Activated CD4-positive, CD25-positive, alpha-beta regulatory T cell treated with anti-CD3 and anti-CD28 coated beads, Interleukin-2, amount 50 U/mL, for 72 hours (primary cell): ENCODE measurements at places on chromosomes 3 and 15.

DNA sequence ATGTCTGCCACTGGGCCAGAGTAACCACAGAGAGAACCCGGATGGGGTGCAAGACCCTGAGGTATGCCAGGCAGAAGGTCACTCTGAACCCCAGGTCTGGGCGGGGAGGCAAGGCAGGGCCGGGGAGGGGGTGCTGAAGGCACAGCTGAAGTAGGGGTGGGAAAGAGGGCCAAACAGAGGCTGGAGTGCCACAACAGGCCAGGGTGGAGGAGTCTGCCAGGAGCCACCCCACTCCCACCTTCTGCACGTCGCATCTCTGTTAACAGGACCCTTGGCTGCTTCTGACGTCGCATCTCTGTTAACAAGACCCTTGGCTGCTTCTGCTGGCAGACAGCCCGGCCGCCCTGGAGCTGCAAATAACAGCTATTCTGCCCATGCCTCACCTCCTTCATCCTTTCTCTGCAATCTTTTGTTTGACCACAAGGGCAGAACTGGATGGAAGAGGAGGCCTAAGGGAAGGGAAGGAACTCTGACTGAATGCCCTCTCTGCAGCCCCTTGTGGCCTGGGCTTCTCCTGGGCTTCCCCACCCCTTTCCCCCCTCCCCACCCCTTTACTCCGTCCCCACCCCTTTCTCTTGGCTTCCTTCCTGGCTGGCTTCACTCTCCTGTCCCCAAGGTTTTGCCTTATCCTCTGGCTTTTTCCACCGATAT lies 20.6 kb upstream of the FBLN2 start:
- DNase-seq = no peak

- no peak for DNase-seq
These were observed 28.6 kb upstream of the SH3BP5 start for GRCh38 chr3:15360788-15361493.

DNA sequence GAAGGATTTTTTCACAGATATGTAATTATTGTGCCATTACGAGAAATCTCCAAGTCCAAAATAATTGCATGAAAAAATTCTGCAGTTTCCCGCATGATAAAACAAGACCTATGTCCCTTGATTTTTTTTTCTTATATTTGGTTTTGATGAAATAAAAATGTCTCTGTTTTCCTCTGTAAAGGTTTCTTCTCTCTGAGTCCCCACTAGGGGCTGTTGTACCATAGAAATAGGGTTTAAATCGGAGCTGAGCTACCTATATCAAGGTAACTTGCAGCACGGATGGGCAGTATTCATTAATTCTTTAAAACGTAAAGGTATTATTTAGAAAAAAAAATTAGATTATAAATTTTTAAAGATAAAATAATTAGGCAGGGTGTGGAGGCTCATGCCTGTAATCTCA lies 66.6 kb upstream of the IGF1R start:
- DNase-seq = no peak

DNA sequence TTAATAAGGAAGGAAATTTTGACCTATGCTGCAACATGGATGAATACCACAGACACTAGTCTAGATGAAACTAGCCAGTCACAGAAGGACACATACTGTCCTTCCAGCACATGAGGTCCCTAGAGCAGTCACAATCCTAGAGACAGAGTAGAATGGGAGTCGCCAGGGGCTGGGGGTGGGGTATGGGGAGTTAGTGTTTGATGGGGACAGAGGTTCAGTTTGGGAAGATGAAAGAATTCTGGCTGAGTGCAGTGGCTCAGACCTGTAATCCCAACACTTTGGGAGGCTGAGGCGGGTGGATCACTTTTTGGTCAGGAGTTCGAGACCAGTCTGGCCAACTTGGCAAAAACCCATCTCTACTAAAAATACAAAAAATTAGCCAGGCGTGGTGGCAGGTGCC lies 99.2 kb downstream of the TPRA1 start:
- no peak for DNase-seq

- DNase-seq = no peak
These were observed 66.1 kb downstream of the BOC start for GRCh38 chr3:113277414-113277813.

DNA sequence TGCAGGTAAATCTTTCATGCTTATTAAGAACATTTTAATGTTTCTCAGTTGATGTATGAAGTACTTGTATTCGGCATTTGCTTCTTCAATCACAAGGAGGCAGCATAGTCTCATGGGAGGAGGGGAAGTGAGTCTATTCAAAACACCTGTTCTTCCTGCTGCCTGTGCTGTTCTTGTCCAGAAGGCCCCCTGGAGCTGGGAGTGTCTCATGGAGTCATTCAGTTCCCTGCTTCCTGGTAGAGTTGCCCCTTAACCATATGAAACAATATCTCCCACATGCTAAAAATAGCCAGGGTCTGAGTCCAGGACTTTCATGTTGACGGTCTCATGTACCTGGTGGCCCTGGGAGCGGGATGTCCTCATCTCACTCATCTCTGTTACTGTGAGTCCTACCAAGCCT lies 15.5 kb upstream of the PPP1R2 start:
- DNase-seq = no peak

- DNase-seq = peak; percentile 38
These were observed 76.0 kb downstream of the TRANK1 start for GRCh38 chr3:36868614-36869436.

DNA sequence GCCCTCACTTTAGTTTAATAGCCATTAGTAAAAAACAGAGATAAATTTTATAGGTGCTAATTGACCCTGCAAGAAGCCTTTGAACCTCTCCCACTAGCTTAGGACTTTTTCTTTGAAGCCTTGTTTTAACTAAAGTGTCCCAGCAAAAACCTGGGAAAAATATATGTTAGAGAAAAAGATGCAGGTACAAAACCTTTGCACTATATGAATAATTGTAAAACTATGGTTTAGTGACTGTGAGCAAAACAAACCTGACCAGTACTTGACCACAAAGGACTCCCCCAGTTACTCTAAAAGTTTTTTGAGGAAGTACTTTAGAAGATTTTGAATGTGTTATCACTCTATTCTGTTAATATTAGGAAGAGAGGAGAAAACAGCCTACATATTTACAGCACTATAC lies 123.3 kb upstream of the TP63 start:
- no peak for DNase-seq

DNA sequence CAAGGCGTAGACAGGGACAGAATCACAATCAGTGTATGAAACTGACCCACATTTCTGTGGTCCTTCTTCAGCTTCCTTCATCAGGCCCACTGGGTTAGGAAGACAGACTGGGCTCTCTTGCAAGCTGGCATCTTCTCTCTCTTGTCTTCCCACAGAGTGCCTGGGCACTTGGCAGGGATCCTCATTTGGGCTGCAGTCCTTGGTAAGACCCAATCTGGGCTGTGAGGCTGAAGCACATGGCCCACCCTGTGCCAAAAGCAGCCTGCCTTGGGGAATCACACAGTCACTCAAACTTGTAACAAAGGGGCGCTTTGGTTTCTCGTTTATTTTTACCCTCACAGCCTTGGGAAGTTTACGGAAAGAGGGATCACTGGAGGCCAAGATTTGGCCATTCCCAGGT lies 8.2 kb upstream of the EPHB3 start:
- no peak for DNase-seq

- DNase-seq = no peak
These were observed 43.0 kb downstream of the RAD54L2 start for GRCh38 chr3:51581524-51581923.

GRCh38 chr3:53585049-53585448 lies 90.6 kb downstream of the CACNA1D start:
- no peak for DNase-seq

DNA sequence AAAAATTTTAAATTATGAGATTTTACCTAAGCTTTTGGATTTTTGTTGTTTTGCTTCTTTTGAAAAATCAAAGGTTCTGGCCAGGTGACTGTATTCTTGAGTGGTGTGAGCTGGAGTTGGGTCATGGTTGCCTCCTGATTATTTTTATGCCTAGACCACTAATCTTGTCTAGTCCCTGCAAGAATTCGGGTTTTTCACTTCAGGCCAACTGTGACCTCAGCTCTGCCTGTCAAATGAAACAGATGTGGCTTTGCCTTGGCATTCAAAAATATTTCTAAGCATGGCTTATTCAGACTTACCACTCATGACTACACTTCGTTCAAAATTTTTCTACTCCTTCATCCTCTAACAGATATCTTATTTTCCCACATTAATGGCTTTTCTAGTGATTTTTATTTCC lies 25.4 kb upstream of the CDV3 start:
- no peak for DNase-seq

GRCh38 chr3:197494366-197495058 lies 61.3 kb downstream of the BDH1 start:
- DNase-seq = no peak

- DNase-seq = no peak
These were observed 43.4 kb downstream of the RPLP1 start for GRCh38 chr15:69496001-69496400.

DNA sequence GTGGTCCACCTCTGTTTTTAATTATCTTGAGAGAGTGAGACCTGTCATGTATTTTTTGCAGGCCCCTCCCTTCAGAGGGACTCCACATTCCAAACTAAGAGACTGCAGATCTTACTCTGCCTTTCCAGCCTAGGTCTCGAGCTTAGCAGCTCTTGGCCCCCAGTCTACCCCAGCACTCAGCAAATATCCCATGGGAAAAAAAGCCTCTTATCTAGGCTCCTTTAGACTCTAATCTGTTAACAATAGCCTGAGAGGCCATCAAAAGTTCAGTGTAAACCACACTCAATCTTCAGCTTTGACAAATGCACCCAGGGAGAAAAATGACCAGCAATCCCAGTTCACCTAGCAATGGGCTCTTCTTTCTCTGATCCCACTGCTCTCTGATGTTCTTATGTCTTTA lies 8.6 kb upstream of the BLM start:
- no peak for DNase-seq

DNA sequence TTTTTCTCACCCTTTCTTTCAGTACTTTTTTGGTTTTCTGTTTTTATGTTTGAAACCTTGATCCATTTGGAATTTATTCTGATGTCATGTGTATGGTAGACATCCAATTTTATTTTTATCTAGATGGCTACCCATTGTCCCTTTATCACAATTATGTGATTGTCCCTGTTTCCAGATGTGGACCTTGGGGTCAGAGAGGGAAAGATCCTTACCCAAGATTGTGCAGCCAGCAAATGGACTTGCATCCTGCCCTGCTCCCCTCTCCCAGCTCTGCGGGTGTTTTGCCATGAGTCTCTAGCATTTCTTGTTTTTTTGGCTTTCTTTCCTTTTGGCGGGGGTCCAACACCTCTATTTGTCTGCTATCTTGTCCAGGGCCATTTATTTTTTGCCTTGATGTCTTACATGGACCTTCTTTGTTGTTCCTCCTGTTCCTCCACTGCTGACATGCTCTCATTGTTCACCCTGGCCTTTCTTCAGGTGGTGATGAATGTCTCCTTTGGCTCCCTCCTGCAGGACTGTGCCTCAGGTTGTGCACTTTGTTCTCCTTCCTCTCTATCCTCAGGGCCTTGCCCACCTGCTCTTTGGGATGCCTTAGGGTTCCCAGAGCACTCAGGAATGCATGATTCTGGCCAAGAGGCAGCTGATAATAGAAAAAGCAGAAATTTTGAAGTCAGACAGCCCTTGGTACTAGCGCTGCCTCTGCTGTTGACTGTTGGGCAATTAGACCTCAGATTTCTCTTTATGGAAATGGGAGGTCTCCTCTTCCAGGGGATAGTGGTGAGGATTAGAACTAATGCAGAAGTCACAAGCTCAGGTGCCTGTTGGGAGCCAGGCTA lies 84.3 kb downstream of the EEFSEC start:
- no peak for DNase-seq

DNA sequence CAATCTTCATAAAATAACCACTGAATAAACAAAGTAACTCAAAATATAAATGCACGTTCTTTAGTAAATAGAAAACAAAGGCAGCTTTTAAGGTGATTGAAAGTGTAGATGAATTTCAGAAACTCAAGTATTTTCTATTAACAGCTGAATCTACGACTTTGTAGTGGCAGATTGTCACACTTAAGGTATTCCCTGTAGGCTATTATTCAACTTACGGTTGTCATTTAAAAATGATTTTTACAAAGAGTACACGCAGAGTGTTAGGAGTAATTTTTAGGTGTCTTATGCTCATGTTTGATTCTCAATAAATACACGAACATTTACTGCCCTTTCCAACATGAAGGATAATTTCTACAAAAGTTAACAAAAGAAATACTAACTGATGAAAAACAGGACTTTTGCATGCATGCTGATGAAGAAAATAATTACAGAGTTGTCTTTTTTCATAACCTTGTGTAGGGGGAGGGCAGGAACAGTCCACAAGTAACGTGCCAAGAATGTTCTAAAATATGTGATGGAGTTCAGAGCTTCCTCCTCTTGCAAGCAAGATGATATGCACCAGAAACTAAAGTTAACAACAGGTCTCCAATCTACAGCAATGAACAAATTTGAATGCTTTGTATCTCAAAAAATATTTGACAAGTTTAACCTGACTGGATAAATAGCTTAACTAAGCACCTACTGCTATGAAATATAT lies 16.7 kb downstream of the DCBLD2 start:
- DNase-seq = no peak

GRCh38 chr15:70770863-70771262 lies 7.5 kb upstream of the UACA start:
- no peak for DNase-seq

GRCh38 chr15:85718271-85718971 lies 76.3 kb downstream of the KLHL25 start:
- DNase-seq = no peak

- no peak for DNase-seq
These were observed 164.8 kb downstream of the ERC2 start for GRCh38 chr3:56303487-56303886.

GRCh38 chr3:66885326-66886000 lies 112.6 kb upstream of the KBTBD8 start:
- DNase-seq = no peak

DNA sequence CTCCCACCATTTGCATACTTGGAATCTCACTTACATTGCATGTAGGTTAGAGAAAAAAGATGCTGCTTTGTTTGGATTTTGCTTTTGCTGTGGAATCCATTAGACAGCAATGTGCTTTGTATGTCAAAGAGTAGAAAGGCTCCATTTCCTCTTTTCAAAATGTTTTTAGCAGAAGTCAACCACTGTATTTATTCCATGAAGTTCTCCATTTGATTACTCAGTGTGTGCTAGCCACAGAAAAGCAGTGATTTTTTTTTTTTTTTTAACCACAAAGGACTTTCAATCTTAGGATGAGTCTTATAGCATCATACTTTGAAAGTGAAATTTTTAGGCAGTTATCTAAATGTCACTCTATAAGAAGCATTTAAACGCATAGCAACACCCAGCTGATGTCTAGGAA lies 285.0 kb upstream of the ADAMTS9 start:
- DNase-seq = no peak
